Stimulated activated CD8-positive, alpha-beta memory T cell treated with anti-CD3 and anti-CD28 coated beads, Interleukin-12 subunit alpha, Interleukin-12 subunit beta, amount 100 ng/mL, for 4 hours (primary cell): ENCODE measurements at places on chromosomes 11 and 22.

DNA sequence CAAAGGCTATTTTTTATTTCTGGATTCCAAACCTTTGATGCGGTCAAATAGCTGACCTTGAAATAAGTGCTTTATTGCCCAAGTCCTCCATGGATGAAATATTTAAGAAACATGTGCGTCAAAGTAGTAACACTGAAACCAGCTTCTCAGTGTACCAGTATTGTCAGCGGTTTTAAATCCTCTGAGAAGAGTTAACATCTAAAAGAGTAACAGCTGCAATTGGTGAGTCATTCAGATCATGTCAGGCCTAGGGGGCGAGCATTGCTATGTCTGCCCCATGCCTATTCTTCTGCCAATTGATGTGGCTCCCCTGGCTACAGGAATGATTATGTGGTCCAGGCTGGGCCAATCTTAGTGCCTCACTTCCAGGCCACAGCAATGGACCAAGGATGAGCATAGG lies 263.3 kb upstream of the SORL1-AS1 start:
- no peak for DNase-seq

DNA sequence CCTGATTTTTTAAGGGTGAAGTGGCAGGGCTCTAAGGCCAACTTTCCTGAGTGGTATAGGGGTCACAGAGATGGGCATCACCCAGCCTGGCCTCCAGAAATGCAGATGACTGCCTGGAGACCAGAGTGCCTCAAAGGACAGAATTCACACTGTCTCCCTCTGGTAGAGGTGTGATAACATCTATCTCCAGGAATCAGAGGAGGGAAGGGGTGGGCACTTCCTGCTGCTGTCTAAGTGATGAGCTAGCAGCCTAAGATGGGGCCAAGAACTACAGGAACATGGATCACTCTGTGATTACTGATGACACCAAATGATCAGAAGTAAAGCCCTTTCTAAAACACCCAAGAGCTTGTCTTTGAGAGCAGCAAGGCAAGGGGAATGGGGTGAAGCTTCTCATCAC lies 61.9 kb downstream of the C11orf58 start:
- no peak for DNase-seq

DNA sequence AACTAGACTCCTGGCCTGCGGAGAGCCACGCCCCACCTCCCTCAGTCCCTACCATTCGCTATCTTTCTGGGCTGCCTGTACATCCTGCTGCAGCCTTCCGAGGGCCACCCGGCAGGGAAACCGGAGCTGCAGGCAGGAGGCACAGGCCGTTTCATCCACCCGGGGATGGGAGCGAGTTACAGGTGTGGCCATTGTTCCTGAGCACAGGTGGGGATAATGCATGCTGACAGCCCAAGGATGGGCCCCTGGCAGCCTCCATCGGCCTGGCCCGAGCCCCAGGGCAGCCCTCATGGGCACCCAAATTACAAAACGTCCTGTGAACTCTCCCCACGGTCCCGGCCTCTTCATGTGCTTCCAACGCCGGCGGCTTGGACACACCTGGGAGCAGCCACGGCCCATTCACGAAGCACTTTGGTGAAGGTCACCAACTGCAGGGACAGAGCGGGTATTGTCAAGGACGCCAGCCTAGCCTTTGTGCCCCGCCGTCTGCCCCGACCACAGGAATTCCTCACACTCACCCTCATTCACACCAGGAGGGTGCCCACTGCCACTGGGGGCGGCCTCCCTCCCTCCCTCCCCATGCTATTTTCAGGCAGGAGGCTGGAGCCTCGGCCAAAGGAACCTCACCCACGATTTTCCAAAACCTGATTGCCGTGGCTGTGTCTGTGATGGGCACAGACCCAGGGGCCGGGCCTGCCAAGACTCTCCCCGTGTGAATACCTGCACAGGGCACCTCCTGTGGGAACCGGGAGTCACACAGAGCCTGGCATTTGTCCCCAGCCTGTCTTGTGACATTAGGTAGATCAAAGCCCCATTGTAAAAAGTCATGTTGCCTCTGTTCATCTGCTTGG lies 42.1 kb upstream of the MYEOV start:
- no peak for DNase-seq

DNA sequence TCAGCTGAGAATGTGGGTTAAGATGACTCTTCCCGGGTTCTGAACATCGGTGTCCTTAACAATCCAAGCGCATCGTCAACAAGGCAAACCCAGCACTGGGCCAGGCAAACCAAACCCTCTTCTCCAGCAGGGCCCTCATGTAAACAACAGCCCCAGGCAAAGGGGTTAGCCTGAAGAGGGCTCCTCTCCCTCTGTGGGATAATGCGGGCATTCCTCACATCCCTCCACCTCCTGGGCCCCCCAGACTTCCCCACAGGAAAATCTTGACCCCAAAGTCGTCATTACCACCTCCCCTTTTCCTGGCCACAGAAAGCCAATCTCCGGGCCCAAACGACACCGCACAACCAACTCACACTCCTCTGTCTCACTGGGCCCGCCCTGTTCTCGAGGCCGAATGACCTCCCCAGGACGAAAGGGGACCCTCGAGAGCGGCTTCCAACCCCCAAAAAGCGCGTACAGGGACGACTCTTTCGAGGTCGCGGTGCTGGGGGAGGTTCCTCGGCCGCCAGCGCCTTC lies 566 bp downstream of the DDB1 start:
- no peak for DNase-seq

DNA sequence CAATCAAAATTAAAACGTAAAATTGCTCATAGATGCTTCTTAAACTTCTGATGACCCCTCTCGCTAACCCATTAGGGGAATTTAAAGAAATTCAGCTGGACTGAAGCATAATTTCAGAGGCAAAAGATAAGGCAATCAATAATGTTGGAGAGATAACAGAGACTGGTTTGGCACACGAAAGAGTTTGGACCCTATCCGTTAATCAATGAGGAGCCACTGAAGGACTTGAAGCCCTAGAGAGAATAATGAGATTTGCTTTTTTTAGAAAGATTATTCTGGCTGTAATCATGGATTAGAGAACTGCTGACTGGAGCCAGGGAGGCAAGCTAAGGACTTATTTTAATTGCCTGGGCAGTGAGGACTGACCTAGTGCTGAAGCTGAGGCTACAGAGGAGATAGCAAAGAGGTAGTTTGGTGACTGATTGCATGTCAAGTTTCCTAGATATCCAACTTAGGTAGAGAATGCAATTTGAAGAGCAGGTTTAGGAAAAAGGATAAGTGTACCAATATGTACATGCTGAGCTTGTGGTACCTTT lies 11.9 kb upstream of the ARHGAP42 start:
- DNase-seq = no peak

DNA sequence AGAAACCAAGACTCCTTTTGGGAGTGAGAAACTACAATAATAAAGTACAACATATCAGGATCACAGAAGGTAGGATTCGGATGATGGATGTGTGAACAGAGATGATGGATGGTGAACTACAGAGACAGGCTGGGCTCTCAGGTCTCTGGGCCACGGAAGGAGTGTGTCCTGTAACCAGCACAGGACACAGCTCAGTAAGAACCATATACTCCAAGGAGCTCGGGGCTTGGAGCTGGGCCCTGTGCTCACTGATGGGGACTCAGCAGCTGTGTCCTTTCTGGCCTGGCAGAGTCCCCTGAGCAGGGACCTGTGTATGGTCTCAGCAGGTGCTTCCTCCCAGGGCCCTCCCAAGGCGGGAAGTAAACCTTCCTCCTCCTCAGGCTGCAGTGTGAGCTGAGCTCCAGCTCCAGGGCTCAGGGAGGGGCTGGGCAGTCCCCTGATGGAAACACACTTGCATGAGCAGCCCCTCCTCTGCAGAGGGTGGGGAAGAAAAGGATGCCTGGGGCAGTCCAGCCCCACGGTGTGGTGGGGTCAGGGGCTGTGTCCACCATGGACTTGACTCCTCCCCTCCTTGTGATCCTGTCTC lies 39.8 kb upstream of the TOP3B start:
- DNase-seq = no peak

DNA sequence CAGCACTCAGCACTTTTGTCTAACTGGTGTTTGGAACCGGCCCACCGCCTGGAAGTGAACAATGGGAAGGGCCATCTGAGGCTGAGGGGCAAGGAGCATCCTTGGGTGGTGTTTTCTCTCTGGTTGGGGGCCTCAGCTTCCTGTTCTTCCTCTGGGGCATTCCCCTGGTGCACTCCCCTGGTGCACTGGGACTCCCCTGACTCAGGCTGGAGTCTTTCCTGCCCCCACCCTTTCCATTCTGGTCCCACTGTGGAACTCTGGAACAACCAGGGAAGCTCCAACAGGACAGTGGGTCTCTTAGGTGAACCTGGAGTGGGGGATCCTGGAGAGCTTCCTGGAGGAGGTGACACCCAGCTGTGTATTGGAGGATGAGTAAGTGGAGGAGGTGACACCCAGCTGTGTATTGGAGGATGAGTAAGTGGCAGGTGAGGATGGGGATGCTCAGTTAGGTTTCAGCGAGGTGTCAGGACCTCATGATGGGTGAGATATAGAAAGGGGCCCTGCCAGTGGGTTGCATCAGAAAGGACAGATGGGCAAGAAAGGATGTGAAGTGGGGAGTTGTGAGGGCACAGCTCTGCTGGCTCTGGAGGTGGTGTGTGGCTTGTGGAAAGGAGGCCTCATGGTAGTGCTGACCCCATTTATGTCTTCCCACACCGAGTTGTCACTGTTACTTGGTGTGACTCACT lies 132.1 kb downstream of the OSBP2 start:
- no peak for DNase-seq

DNA sequence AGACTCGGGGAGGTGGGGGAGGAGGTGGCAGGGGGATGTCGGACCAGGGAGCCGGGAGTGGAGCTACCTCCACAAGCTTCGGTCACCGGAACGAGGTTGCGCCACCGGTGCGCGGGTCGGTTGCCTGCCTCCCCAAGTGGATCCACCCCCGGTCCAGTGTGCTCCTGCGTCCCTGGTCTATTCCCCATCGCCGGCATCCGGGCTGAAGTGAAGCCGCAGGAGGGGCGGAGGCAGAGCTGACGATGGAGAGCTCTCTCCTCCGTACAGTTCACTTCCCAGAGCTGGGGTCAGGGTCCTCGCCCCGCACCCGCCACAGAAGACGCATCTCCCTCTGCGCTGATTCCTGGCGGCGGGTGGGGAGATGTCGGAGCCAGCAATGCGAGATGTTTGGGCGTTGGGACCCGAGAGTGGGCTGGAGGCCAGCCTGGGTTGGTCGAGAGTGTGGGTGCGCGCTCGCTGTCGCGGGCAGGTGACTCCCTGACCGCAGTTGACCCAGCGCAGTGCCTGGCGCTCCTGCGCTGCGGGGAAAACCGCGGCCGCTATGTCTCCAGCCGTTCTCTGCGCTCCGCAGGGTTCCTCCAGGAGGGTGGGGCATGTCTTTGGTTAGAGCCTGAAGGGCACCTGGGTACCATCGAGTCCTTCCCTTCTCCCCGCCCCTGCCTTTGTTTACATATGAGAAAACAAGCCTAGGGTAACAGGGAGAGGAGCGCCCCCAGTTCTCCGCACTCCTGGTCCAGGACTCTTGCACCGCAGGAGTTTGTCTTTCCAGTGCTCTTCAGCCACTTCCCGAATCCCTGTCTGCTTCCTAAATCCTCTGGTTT lies 1.7 kb downstream of the C11orf96 start:
- DNase-seq = no peak

DNA sequence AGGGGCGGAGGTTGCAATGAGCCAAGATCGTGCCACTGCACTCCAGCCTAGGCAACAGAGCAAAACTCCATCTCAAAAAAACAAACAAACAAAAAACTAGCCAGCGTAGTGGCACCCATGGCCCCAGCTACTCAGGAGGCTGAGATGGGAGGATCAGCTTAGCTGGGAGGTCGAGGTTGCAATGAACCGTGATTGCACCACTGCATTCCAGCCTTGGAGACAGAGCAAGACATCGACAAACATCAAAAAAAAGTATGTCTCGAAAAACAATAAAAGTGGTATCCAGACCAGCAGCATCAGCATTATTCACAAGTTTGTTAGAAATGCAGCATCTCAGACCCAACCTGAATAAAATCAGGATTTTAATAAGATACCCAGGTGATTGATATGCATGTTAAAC lies 6.2 kb upstream of the MAPK1 start:
- DNase-seq = no peak

- no peak for DNase-seq
Observed at GRCh38 chr22:38273135-38273826, 471 bp upstream of the TMEM184B start.

- no peak for DNase-seq
Observed at GRCh38 chr11:134267461-134267860, 8.7 kb upstream of the GLB1L3 start.

GRCh38 chr22:29621761-29622526 lies 18.5 kb downstream of the NF2 start:
- DNase-seq = no peak

GRCh38 chr11:133872160-133872559 lies 26.8 kb upstream of the SPATA19 start:
- no peak for DNase-seq

DNA sequence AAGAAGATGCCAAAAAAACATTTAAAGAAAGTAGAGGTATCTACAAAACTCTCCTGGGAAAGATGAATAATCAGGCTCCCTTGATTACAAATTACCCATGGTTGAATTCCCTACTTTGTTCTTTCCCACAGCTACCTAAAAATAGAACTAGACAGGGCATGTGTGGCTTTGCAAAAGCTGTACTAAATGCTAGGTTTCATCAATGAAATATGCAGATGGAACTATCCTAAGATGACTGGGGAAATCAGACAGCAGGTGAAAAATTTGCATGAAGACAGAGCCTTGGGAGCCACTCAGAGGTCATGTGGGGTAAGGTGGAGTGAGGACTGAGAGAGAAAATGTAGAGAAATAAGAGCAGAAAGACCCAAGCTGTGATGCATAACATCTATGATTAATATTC lies 14.7 kb downstream of the LAYN start:
- DNase-seq = no peak

DNA sequence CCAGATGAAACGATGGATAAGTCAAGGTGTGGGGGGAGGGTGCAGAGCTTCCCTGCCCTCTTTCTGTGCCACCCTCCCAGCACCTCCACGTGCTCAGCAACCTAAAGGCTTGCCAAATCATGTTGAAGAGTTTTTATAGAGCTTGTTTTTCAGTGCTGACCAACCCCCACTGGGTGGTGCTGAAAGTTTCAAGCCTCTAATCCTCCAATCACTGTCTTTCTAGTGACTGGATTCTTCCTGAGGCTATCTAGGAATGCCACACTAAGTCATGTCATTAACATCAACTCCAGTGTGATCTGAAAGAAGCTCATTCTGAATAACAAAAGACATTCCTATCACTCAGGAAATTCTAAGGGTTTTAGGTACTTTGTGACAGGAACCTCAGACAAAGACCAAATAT lies 382.6 kb downstream of the DYNC2H1 start:
- no peak for DNase-seq

GRCh38 chr11:69716099-69716498 lies 12.3 kb upstream of the FGF19 start:
- DNase-seq = no peak
